Mononuclear cell (primary cell): ENCODE measurements at places on chromosomes 2 and 18. TPM values are rescaled to one million over a fixed set of nuclear protein-coding genes. Genes with fewer than 3 reads are reported as not detected.

Gene IL37
- total RNA-seq = not detected

Gene ZRANB3
- 3.5 TPM for total RNA-seq

Gene PROM2
- 0.31 TPM for total RNA-seq

Gene DYNAP
- total RNA-seq = not detected

Gene HOXD8
- not detected for total RNA-seq

Gene AQP12B
- total RNA-seq = not detected

Gene PMAIP1
- total RNA-seq = 95.0 TPM

Gene TBR1
- 0.10 TPM for total RNA-seq

Gene TUBA3E
- total RNA-seq = not detected

Gene VWA3B
- total RNA-seq = not detected

Gene RBM44
- 3.5 TPM for total RNA-seq

Gene LYPD6
- total RNA-seq = not detected

Gene YPEL5
- total RNA-seq = 625 TPM
